ENCODE measurements at places on chromosomes 3 and 15. TPM values are rescaled to one million over a fixed set of nuclear protein-coding genes. Genes with fewer than 3 reads are reported as not detected.
A peak's percentile ranks its signal among the peaks of the same experiment; 100 is the strongest.

DNA sequence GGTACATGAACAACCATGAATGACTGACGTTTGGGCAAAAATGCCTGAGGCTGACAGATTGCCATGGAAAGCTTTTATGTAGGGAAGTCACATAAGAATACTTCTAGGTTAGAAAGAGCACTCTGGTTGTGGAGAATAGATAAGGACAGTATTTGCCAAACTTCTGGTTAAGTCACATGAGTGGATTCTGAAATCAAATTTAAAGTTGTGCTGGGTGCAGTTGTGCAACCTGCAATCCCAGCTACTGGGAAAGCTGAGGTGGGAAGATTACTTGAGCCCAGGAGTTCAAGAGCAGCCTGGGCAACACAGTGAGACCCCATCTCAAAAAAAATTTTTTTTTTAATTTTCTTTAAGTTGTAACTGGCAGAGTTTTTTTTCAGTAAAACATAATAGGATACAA, 7.2 kb upstream of the ZNF148 start:
- DNase-seq, result no peak

- peak; percentile 47 for DNase-seq
These were observed 1.1 kb downstream of the TBC1D2B start for GRCh38 chr15:78076231-78077052.

DNA sequence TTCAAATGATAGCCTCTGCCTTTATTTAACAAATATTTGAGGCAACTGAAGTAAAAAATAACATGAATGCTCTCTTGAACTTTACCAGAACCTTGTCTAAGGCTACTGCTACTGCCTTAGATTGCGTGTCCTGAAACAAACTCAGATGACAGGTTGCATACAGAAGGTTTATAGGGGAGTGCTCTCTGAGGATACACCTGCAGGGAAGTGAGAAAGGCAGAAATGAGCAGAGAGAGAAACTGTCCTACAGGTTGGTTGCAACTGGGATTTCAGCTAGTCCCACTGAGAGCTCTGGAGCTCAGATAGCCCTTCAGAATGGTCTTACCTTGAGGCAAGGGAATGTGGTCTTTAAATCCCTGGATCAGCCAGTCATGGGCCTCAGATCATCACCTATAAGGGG, 165.5 kb downstream of the IL5RA start:
- no peak for DNase-seq

GRCh38 chr3:160150066-160150465, 75.2 kb upstream of the C3orf80 start:
- no peak for DNase-seq

DNA sequence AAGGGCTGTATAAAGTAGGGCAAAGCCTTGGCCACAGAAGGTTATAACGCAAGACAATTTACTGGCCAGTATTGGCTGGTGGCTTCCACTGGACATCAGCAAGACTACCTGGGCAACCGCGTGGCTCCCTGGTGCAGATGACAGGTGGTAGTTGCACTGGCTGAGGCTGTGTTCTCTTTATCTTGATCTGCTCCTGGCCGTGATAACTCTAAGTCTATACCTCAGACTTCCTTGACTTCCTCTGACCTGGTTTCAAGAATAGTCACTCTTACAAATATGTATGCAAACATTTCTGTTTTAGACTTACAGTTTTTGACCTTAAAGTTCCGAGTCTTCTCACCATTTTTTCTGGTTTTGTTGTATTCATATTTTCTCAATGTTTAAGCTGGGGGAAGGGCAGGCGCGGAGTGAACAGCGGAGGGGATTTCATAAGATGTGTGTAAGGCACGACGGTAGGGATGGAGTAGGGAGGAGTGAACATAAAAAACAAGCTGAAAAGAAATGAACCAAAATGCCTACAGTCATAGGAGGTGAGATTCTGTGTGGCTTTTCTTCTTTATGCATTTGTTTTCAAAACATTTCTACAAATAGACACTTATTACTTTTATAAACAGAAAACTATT, 15.2 kb upstream of the TMEM212 start:
- no peak for DNase-seq

- no peak for DNase-seq
These were observed 263.8 kb downstream of the LPP start for GRCh38 chr3:188417766-188418165.

GRCh38 chr3:155753038-155753639, 8.3 kb upstream of the PLCH1 start:
- DNase-seq, result no peak

DNA sequence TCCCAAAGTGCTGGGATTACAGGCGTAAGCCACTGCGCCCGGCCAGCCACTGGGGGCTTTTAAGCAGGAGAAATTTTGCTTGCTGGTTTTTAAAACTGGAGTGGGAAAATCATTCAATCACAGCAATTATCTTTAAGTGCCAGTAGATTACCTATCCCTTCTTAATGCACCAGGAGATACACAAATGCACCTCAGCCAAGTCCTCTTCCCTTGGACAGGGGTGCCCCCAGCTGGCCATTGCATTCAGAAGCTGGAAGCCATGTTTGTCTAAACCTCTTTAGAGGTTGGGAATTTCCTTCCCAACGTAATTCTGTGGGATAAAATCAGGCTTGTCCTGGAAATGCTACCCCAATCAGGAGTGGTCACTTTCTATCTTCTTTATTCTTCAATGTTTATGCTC, 26.6 kb downstream of the MIX23 start:
- peak; percentile 45 for DNase-seq

- DNase-seq, result no peak
These were observed 158.2 kb downstream of the NTRK3 start for GRCh38 chr15:88098361-88098760.

Gene EIF5A2
- total RNA-seq, result 5.7 TPM

Gene LHFPL4
- total RNA-seq, result not detected

- no peak for DNase-seq
These were observed 69.6 kb downstream of the RYR3 start for GRCh38 chr15:33380406-33380805.

DNA sequence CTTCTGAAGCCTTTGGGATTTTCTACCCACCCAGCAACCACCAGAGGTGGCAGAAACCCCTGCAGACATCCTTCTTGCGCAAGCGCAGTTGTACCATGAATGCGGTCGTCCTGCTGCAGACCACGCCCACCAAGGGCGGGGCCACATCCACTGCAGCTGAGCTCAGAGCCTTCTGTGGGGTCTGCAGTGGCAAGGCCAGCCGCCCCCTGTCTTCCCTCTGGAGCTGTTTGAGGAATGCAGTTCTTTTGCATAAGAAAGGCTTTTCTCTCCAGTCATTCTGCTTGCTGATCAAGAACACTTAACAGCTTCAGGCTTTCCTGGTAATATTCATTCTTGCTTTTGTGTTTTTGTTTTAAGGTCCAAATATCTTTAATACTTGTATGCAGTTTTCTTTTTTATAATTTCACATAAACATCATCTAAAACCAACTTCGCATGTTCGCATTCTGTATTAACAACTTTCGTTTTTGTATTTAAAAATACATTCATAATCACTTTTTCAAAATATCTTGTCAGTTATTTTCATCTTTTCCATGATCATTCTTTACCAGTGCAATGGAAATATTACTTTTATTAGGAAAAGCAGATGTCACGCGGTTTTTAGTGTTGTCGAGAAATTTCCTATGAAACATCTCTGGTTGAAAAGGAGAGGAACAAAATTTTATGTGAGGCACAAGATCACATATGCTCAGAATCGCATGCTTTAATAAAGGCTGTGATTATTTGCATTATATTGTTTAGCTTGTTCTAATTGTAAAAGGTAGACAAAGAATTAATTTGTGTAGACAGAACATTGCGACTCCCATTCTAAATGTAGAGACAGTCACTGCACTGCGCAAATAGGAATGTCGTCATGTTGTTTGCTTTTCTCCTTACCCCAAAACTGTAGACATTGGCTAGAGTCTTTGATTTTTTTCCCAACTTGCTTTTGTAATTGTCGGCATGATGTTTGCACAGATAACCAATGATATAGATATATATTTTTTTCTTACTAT, 98.1 kb upstream of the SNRPN start:
- no peak for DNase-seq

DNA sequence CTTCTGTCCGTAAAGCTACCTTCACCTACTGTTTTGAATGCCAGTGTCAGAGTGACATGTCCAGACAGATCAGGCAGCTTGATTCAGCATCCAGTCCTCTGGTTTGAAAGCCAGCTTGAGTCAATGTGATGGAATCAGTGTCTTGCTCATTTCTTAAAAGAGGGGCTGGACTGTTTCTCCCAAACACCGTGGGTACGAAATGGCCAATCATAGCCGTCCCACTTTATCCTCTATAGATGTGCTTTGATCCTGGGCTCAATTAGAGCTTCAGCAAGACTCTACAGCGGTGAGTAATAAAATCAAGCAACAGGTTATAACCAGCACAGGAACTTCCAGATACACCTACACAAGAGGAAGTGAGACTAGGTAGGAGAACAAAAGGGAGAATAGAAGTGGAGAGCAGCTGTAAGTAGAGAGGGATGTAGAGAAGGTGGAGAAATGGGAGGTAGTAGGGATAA, 17.0 kb upstream of the OR5K1 start:
- no peak for DNase-seq

DNA sequence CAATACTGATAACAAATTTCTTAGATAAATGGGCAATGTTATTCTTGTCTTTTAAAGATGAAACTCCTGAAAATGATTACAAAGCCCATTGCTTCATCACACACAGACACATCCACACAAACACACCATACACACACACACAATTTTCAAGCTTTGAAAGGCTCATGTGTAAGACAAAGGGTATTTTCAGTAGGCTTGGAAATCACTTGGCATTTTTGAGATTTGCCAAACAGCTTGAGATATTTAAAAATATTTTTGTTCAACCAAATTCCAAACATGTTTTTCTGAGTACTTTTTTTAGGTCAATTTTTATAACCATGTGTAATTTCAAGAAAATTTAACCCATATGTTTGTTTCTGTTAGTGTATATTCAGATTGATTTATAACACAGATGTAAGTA, 283.7 kb downstream of the ROBO2 start:
- no peak for DNase-seq

DNA sequence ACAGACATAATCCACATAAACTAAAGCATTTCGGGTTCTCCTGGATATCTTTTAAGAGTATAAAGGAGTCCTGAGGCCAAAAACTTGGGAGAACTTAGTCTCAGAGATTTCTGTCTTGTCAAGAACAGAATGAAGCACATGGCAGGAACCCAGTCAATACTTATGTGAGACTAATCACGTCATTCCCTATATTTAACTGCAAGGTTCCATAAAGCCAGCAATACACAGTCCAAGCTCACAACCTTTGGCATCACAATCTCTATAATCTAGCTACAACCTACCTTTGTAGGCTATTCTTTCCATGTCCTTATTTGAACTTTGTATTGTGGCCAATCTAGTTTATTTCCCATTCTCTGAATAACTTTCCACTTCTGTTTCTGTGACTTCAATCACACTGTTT, 68.9 kb upstream of the CSPG5 start:
- DNase-seq, result no peak

DNA sequence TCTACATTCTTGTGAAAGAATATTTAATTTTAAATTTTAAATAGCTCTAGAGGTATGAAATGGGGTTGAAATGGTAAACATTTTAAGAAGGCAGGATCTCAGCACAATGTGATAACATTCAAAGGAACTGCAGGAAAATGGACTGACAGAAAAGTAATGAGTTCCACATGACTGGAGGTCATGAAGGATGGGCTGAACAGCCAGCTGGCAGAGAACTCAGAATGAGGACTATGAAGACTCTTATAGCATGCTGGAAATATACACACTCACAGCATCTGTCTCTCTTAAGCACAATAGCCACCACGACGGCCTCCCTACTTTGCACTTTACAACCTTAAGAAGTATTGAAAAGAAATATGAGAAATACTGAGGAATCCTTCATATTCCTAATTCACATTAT, 94.7 kb downstream of the TNIK start:
- DNase-seq, result no peak

Gene ACOX2
- total RNA-seq, result not detected

Gene SPATA12
- total RNA-seq, result not detected

GRCh38 chr3:155317211-155317610, 23.7 kb upstream of the STRIT1 start:
- DNase-seq, result no peak

Gene TPRG1
- 11.9 TPM for total RNA-seq

DNA sequence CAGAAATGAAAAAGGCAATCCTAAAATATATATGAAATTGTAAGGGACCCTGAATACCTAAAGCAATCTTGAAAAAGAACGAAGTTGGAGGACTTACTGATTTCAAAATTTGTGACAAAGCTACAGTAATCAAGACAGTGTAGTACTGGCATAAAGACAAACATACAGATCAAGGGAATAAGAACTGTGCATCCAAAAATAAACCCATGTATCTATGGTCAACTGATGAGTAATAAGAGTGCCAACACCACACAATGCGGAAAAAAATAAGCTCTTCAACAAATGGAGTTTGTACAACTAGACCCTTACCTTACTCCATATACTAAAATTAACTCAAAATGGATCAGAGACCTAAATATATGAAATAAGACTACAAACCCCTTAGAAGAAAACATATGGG, 29.6 kb downstream of the GSK3B start:
- no peak for DNase-seq

DNA sequence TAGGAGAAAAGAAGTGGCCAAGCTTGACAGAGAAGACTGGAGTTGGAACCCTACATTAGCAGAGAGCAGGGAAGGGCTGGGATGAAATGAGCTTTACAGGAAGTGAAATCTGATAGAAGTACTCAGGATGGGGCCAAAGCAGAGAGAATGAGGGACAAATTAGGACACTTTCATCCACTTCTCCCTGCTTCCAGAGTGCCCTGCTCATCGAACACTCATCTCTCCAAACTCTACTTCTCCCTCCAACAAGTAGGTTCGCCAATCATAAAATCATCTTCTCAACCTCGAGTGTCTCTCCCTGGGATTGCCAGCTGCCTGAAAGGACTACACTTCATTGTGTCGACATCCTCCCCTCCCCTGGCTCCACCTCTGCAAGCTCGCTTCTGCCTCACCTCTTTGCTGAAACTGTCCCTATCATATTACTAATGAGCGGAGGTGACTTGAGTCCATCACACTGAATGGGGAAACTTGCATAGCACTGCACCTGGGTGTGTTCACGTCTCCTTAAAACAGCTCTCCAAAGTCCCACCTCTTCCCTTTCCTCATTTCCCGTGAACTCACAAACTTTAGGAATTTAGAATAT, 365.8 kb downstream of the FOXP1 start:
- DNase-seq, result no peak

DNA sequence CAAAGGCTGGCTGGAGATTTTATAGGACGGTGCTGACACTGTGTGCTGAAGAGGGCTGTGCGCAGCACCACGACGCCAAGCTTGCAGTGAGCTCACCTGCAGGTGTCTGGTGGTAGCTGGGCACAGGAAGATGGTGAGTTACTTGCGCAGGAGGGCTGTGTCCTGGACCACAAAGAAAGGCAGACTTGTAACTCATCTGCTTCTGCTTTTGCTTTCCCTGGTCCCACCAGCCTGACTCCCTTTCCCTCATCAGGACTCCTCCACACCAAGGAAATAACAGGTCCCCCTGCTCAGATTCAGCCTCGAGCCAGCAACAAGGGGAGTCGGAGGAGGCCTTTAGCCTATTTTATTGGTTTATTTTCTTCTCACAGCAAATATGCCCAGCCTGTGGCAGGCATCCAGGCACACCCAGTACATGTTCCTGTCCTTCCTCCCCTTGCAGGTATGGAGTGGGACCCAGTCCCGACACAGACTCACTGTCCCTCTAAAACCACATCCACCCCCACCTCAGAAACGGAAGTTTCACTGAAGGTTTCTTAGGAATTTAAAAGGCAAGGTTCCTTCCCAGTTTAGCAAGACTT, 35.6 kb upstream of the FLNB start:
- no peak for DNase-seq

GRCh38 chr3:171371354-171371753, 88.9 kb downstream of the TNIK start:
- DNase-seq, result no peak

GRCh38 chr15:45111390-45112142, 2.4 kb downstream of the DUOX2 start:
- no peak for DNase-seq
